A549 treated with DMSO at 1 μM for 4 hours (cell line): ENCODE measurements at places on chromosomes 2 and 18. TPM values are rescaled to one million over a fixed set of nuclear protein-coding genes. Genes with fewer than 3 reads are reported as not detected.

Gene NDUFV2
- 118 to 134 TPM (median 132 TPM) in 5 replicates for total RNA-seq

Gene CYTIP
- total RNA-seq, result not detected in 5 replicates

Gene GATA6
- total RNA-seq, result 2.2 to 3.1 TPM (median 2.7 TPM) in 5 replicates

Gene ZNF892
- 0.23 to 0.93 TPM (median 0.56 TPM) in 5 replicates for total RNA-seq

Gene MAP3K19
- total RNA-seq, result not detected in 5 replicates
